ENCODE measurements at places on chromosomes 12 and 14. TPM values are rescaled to one million over a fixed set of nuclear protein-coding genes. Genes with fewer than 3 reads are reported as not detected.
A peak's percentile ranks its signal among the peaks of the same experiment; 100 is the strongest.

GRCh38 chr12:86837246-86837645 is 581.1 kb upstream of the MGAT4C start:
- no peak for ATAC-seq

DNA sequence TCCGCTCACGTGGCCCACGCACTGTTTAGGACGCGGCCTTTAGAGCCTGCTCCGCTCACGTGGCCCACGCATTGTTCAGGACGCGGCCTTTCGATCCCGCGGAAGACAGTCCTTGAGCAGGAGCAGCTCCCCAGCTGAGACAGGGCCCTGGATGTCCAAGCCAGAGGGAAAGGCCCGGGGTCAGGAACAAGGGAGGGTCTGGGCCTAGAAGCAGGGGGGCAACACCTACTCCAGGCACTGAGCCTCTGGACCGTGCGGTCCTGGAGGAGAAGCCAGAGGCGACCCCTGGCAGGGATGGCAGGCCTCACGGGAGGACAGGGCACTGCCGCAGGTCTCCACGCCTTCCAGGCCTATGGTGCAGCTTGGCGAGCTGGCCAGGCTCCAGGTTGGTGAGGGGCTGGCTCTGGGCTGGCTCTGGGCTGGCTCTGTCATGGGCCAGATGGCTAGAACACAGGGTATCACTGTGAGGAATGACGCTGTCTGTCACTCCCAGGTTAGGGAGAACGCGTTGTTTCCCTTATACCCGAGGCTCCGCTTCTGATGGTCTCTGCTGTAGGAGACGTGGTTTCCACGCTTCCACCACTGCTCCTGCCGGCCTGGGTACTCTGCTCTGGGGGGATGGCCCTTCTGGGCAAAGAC is 341.7 kb downstream of the TMEM121 start:
- no peak for ATAC-seq

GRCh38 chr12:124998705-124999104 is 5.3 kb downstream of the BRI3BP start:
- no peak for ATAC-seq

GRCh38 chr14:99666533-99666932 is 17.6 kb upstream of the CYP46A1 start:
- ATAC-seq = no peak

MYF6 gene
- total RNA-seq = not detected

GRCh38 chr14:33435911-33436689 is 497.4 kb downstream of the NPAS3 start:
- ATAC-seq = peak; percentile 83

DNA sequence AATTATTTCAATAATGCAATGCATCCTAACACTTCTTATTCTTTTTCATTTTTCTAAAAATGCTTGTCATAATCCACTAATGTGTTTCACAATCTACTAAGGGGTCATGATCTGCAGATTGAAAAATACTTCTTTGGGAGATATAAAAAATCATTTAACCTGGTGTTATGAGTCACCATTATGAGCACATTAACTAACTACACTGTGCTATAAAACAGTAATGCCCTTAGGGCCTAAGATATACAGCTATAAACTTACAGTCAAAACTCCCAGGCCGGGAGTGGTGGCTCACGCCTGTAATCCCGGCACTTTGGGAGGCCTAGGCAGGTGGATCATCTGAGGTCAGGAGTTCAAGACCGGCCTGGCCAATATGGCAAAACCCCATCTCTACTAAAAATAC is 14.2 kb downstream of the ATXN2 start:
- no peak for ATAC-seq

INHBC gene
- 0.25 TPM for total RNA-seq

Measured in motor neuron (in vitro differentiated cells).